GM12864 (cell line): ENCODE measurements at places on chromosomes 5 and 9.

GRCh38 chr5:158212917-158213316 lies 354.0 kb upstream of the CLINT1 start:
- no peak for DNase-seq

DNA sequence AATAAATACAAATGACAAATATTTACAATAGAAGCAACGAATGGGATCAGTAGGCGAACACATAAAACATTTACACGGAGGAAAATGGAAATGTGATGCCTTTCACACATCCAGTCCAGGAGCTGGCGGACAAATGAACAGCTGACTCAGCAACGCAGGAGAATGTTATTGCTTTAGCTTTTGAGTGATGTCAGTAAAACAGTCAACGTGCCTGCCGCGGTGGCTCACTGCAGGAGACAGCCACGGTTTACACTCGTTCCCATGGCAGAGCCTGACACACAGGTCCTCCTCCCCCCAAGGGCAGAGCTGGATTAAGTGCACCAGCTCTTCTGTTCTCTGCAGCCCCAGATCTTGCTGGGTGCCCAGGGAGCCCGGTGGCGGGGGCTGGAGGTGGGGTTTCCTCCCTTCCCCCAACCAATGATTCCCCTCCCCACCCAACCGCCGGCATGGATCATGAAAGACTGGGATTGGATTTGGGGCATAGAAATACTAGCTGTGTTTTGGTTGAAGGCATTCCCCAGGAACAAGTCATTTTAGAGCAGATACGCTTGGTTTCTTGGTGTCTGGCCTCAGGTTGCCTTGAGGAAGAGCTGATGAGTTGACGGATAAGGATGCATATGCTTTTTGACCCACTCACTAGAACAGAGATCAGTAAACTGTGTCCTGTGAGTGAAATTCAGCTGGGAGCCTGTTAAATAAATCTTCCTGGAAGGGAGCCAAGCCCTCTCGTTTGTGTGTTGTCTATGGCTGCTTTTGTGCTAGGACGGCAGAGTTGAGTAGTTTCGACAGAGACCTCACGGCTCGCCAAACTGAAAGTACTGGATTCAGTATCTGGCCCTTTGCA lies 12.5 kb downstream of the STC2 start:
- DNase-seq, result no peak

GRCh38 chr5:119340597-119341218 lies 15.1 kb upstream of the TNFAIP8 start:
- DNase-seq, result peak; percentile 97

DNA sequence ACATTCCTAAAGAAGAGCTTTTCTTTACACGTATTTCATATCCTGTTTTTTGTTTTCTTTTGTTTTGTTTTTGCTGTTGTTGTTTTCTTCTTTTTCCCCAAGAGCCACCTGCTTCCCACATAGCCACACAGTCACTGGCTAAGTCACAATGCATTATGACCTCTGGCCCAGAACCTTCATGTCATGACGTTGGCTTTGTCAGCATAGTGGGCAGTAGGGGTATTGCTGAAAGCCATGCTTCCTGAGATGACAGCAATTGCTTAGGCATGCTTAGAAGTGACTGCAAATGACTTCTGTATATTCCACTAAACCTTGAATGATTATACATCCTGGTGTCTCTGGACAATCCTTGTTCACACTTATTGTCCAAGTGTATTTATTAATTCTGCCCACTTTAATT lies 375.8 kb downstream of the TAF11L14 start:
- DNase-seq, result no peak

- no peak for DNase-seq
Measured at GRCh38 chr5:113293975-113294310, 140.8 kb downstream of the TSSK1B start.

DNA sequence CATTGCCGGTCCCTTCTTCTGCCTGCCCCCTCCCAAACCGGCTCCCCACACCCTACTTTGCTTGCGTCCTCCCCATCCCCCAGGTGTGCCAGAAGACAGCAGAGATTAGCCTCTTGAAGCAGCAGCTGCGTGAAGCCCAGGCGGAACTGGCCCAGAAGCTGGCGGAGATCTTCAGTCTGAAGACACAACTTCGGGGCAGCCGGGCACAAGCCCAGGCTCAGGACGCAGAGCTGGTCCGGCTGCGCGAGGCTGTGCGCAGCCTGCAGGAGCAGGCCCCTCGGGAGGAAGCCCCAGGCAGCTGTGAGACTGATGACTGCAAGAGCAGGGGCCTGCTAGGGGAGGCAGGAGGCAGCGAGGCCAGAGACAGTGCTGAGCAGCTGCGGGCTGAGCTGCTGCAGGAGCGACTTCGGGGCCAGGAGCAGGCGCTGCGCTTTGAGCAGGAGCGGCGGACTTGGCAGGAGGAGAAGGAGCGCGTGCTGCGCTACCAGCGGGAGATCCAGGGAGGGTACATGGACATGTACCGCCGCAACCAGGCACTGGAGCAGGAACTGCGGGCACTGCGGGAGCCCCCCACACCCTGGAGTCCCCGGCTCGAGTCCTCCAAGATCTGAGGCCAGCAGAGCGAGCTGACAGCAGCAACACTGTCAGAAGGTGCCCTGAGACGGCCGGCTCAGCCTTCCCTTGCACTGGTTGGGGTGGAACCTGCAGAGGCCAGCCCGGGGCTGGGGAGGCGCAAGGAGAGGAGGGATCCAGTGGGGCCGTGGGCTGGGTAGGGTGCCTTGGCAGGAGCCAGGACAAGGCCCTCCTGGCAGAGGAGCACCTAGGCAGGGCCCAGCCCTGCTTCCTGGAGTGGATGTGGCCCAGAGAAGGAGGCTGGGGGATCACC lies 8.3 kb downstream of the N4BP3 start:
- no peak for DNase-seq

DNA sequence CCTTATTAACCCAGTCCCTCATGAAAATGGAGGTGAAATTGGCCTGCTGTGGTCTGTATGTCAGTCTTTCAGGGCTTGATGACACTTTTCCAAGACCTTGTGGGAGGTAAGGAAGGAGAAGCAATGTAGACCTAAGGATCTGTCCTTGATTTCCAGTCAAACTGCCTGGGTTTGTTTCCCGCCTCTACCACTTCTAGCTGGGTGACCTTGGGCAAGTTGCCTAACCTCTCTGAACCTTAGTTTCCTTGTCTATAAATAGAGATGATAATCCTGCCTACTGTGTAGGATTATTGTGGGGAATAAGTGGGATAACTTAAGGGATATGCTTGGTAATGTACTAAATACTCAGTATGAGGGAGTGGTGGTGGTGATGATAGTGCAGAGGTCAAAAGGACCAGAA lies 59.7 kb downstream of the PPARGC1B start:
- DNase-seq, result no peak
